Thymus (tissue), 14 donors: ENCODE measurements at places on chromosomes 2 and 18.

DNA sequence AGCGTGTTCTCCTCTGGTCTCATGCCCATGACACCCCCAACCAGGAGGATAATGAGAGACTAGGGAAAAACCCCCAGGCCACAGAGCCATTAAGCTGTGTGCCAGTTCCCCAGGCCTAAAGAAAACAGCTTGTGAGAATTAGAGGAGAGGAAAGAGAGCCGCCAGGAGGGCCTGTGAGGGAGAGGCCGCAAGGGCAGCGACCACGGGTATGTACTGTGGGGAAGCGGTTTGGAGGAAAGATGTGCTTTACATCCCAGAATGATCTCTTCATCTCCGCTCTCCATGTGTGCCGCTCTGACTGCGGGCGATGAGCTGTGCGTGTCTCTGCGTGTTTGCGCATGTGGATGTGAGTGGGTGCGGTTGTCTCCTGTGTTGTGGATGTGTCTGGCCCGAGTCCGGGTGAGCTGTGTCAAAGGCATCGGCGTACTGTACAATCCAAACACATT lies 82.9 kb downstream of the DYSF start:
- DNase-seq: no peak

DNA sequence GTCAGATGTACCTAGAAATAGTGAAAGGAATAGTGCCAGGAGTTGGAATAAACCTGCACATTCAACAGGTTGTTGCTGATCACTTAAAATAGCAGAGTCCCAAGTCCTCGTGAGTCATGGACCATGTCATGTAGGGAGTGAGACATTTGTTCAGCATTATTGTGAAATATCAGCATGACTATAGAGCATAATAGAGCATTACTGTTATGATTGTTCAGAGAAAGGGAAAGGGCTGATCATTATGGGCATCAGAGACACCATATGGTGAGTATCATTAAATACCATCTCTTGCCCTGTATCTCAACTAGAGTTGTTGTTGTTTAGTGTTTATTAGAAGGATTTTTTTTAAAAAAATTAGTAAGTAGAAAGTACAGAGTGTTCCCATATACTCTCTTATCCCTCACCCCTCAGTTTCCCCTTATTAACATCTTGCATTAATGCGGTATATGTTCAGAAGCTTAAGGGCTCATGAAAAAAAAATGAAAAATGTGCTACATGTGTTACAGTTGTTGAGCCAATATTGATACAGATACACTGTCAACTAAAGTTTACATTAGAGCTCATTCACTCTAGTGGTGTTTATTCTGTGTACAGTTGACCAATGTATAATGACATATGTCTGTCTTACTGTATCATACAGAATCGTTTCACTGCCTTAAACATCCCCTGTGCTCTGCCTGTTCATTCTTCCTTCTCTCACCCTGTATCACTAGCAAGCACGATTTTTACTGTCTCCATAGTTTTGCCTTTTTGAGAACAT lies 5.7 kb downstream of the ELAC1 start:
- DNase-seq: no peak

DNA sequence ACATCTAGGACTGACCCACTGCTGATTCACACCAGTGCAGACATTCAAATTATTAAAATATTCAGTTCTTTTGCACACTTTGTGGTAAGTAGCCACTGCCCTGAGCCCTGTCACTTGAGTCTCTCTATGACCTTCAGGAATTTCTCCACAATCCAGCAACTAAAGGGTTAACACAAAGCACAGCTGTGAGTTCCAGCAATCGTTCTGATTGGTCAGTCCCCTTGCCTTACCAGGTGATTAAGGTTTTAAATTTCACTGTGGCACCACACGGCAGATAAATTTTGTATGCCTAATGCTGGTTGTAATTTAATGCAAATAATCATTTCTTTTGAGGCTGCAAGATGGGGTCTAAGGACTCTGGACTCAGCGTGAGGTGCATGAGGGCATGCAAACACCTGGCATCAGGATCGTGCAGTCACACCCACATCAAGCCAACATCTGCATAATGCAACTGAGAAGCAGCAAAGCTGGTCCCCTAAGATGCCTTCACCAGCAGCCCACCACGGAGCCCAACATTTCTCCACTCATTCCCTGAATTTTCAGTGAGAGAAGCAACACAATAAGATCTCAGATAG lies 36.6 kb downstream of the SLC14A1 start:
- no peak for DNase-seq

GRCh38 chr2:26991717-26992116 lies 21.3 kb downstream of the MAPRE3 start:
- DNase-seq: no peak

GRCh38 chr18:48597110-48597509 lies 58.3 kb downstream of the CTIF start:
- no peak for DNase-seq

DNA sequence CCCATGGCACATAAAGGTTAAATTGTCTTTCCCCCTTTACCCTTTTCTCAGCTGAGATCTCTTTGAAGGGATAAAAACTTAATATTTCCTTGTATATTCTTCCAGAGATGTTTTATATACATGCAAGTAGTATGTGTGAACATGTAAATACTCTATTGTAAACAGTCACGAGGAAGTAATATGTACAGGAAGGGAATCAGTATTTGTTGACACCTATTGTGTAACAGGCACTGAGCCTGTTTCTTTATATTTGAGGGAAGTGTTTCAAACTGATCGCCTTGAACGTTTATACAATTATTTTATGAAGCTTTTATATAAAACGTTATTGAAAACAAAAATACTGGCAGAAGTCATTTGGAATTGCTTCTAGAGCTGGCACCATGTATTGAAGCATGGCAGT lies 13.2 kb downstream of the RALBP1 start:
- no peak for DNase-seq

- no peak for DNase-seq
Measured at GRCh38 chr2:98910349-98911125, 25.5 kb downstream of the CRACDL start.

DNA sequence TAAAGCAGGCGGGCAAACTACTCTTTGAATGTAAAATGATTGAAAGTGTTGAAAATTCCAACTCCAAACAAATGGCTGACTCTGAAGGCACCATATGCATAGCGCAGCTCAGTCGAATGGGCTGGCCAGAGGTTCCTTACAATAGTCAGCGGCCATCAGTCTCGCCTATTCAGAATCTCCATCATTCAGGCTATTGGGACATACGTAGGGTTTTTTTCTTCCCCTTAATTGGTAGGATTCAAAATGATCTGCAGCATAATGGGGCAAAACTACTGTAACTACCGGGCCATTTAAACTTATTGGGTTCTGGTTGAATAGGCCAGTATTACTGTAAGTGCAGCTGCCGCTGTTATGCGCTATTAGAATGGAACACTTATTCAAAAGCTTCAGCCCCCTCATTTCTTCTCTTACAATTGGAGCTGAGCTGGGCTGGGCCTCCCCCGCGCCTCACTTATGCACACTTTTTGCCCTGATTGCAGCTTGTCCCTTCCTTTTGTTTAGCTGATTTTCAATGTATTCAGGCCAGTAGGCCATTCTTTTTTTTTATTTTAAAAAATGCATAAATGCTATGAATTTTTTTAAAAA lies 40.4 kb downstream of the SLC9A4 start:
- DNase-seq: no peak

GRCh38 chr18:50312296-50313030 lies 25.0 kb upstream of the CXXC1 start:
- no peak for DNase-seq

- DNase-seq: no peak
Measured at GRCh38 chr2:61949714-61950560, 44.5 kb downstream of the COMMD1 start.

DNA sequence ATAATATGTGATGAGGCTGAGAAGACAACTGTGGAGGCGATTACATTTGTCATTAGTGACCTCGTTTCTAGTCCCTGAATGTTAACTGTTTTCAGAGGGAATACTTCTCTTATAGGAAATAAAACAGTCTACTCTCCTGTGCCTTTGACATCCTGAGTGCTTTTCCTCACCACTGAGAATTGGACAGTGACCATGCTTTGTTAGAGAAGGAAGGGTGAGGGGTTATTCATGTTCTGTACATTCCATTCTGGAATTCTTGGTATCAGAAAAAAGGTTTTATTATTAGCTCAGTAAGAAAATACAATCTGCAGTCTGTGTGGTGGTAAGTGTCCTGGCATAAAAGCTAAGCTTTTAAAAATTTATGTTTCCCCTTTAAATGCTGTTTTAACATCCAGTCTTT lies 58.8 kb downstream of the PARD3B start:
- no peak for DNase-seq

- DNase-seq: no peak
Measured at GRCh38 chr2:19577723-19578122, 219.3 kb upstream of the OSR1 start.

- DNase-seq: no peak
Measured at GRCh38 chr2:142992840-142993239, 115.4 kb downstream of the KYNU start.

DNA sequence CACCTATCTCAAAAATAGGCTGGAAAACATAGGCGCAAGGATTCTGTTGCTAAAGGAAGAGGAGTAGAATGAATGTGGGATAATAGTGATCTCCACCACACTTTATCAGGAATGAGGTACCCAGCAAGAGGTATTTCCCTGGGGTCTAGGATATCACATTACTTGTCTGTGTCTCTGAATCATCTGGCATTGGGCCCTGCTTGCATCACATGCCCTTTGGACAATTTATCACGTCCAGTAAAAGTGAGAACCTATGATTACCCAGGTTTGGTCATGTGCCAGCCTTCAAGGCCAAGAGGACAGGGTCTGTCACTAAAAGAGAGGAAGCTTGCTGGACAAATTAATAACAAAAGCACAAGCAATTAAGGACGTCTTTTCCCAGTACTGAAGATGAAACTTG lies 11.4 kb upstream of the TRAPPC8 start:
- no peak for DNase-seq

DNA sequence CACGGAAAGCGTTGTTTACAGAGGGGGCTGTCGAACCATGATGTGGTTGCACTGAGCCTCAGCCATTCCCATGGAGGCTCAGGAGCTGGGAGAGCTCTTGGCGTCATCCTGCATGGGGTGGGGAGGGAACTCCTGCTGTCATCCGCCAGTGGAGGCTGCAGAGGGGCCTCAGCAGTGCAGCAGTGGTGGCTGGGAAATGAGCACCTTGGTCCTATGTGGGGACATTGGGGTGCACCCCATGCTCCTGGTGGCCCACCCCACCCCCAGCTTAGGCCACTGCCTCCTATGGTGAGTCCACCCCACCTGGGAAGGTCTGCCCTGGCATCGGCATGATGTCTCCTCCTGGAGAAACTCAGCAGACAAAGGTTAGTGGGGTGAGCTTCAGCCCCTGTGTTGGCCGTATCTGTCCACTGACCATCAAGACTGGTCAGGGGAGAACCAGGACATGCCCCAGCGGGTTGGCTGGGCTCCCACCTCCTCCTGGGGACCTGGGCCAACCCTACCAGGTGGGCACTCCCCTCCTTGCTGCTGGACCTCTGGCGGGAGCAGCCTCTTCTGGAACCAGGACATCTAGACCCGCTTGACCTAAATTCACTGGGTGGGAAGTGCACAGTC lies 67.8 kb upstream of the HDAC4 start:
- DNase-seq: no peak

DNA sequence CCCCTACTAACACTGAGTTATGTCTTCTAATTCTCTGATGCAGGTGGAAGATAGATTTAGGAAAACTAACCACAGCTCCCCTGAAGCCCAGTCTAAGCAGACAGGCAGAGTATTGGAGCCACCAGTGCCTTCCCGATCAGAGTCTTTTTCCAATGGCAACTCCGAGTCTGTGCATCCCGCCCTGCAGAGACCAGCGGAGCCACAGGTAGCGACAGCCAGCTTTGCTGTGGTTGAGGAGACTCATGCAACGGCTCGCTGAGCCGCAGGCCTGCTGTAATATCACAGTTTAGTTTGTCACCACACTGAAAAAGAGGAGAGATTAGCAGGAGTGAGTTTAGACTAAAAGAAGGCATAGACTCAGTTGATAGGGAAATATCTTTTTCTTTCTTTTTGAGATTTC lies 131.0 kb upstream of the IL1R2 start:
- DNase-seq: no peak

GRCh38 chr2:152176113-152176714 lies 651 bp upstream of the STAM2 start:
- no peak for DNase-seq

DNA sequence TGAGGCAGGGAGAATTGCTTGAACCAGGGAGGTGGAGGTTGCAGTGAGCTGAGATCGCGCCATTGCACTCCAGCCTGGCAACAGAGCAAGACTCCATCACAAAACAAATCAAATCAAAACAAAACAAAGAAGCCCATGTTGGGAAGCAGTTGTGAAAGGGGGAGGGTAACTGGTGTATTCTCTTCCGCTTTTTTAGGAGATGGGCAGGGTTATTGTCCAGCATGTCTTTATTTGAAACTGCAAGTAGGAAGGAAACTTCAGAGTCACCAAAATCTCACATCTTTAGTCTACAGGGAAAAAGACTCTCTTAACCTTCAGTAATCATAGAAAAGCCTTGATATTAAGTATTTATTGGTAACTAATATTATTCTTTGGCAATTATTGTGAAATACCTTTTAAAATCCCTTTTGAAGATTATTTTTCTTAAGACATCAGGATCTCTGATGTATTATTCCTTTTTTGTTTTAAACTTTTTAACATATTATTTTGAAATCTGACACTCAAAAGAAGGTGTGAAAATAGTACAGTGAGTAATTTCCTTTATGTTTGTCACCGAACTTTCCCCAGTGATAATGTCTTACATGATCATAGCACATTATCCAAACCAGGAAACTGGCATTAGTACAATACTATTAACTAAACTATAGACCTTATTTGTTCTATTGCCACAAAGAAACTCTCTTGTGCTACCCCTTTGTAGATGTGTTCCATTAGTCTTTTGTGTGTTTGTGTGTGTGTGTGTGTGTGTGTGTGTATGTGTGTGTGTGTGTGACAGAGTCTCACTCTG lies 84.3 kb upstream of the LTBP1 start:
- no peak for DNase-seq

DNA sequence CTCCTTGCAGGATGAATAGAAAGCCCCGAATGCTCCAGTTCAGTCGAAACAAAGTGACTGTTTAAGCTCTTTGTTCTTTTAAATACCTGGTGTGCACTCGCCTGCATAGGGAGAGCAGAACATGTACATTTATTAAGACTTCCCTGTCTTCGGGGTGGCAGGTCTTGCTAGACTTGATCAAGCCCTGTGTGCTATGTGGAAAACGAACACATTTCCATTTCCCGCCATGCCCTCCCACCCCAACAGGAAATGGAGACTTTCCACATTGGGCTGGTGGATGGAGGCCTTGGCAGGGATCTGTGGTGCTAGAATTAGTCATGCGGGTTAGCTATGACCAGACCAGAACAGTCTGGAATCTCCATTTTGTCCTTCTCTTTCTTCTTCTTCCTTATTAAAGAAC lies 321.0 kb upstream of the THSD7B start:
- no peak for DNase-seq

GRCh38 chr2:5932556-5933469 lies 240.6 kb downstream of the SOX11 start:
- no peak for DNase-seq
